ENCODE measurements at places on chromosomes 7 and 10. TPM values are rescaled to one million over a fixed set of nuclear protein-coding genes. Genes with fewer than 3 reads are reported as not detected.

Gene THNSL1
- 2.6 TPM for polyA plus RNA-seq

Gene FXYD4
- not detected for polyA plus RNA-seq

Gene IMPDH1
- polyA plus RNA-seq, result 22.7 TPM

Gene ZNF777
- polyA plus RNA-seq, result 6.1 TPM

Gene HOXA1
- polyA plus RNA-seq, result not detected

Gene RELN
- polyA plus RNA-seq, result 1.0 TPM

Gene GATA3
- 1.2 TPM for polyA plus RNA-seq

Gene RTKN2
- 0.01 TPM for polyA plus RNA-seq

Gene CFAP46
- 0.88 TPM for polyA plus RNA-seq

Gene FFAR4
- 0.12 TPM for polyA plus RNA-seq

Gene CPN1
- not detected for polyA plus RNA-seq

Gene DDX50
- 7.2 TPM for polyA plus RNA-seq

Gene DNAJC1
- polyA plus RNA-seq, result 10.5 TPM

Gene ARHGEF35
- 0.41 TPM for polyA plus RNA-seq

Gene DNAH11
- polyA plus RNA-seq, result 0.37 TPM

Gene GLRX3
- polyA plus RNA-seq, result 34.1 TPM

Gene TEX47
- not detected for polyA plus RNA-seq

Gene TEX36
- not detected for polyA plus RNA-seq

Gene PRKG1
- 10.8 TPM for polyA plus RNA-seq

Gene SPDYE8
- not detected for polyA plus RNA-seq

Gene EPHA1
- 0.12 TPM for polyA plus RNA-seq

Gene PTPN20
- polyA plus RNA-seq, result 9.1 TPM

Gene FOXI2
- 0.19 TPM for polyA plus RNA-seq

Gene PIK3AP1
- polyA plus RNA-seq, result 1.5 TPM

Gene SCRN1
- 3.1 TPM for polyA plus RNA-seq

Gene SEMA3C
- polyA plus RNA-seq, result 16.1 TPM

Gene SP4
- 4.8 TPM for polyA plus RNA-seq

Gene SEMA3A
- polyA plus RNA-seq, result 0.59 TPM

Gene TRIL
- polyA plus RNA-seq, result 0.59 TPM

Gene ZNF503
- 5.2 TPM for polyA plus RNA-seq

Gene MRC1
- polyA plus RNA-seq, result 5.9 TPM

Gene SKIDA1
- 0.23 TPM for polyA plus RNA-seq

Gene PDK4
- polyA plus RNA-seq, result 369 TPM

Gene MLXIPL
- polyA plus RNA-seq, result 2.8 TPM

Gene PSD
- polyA plus RNA-seq, result 0.42 TPM

Gene PLXNA4
- polyA plus RNA-seq, result 5.0 TPM

Gene OR6V1
- polyA plus RNA-seq, result not detected

Gene CFAP70
- polyA plus RNA-seq, result 0.25 TPM

Gene GOLGA7B
- polyA plus RNA-seq, result 0.09 TPM

Gene TBRG4
- polyA plus RNA-seq, result 74.3 TPM

Gene ADRB1
- polyA plus RNA-seq, result 4.7 TPM

Gene VAX1
- polyA plus RNA-seq, result not detected

Gene ZNF853
- 1.2 TPM for polyA plus RNA-seq

Gene GSTO2
- polyA plus RNA-seq, result 0.51 TPM

Gene ALOX5
- polyA plus RNA-seq, result 4.8 TPM

Gene SNCG
- 68.0 TPM for polyA plus RNA-seq

Gene MRLN
- not detected for polyA plus RNA-seq

Gene ABCB1
- 4.3 TPM for polyA plus RNA-seq

Gene SP8
- not detected for polyA plus RNA-seq

Gene GPC2
- 0.51 TPM for polyA plus RNA-seq

Gene MIOS
- polyA plus RNA-seq, result 8.9 TPM

Gene DOCK1
- polyA plus RNA-seq, result 9.1 TPM

Gene FZD8
- 1.7 TPM for polyA plus RNA-seq

Gene FBH1
- 91.9 TPM for polyA plus RNA-seq

Gene ADCYAP1R1
- 1.1 TPM for polyA plus RNA-seq

Gene TAS2R41
- not detected for polyA plus RNA-seq

Gene FAM221A
- polyA plus RNA-seq, result 4.1 TPM

Gene GIMAP8
- 19.2 TPM for polyA plus RNA-seq

Data from heart right ventricle (tissue), 16 donors.